Activated CD8-positive, alpha-beta memory T cell treated with anti-CD3 and anti-CD28 coated beads, Interleukin-2, amount 10 ng/mL, durations not matched to agents 7 days and 5 days (primary cell): ENCODE measurements at places on chromosomes 11 and 22.

- peak; percentile 47 for DNase-seq
Measured at GRCh38 chr22:40216041-40216756, 38.5 kb downstream of the TNRC6B start.

GRCh38 chr11:78207532-78208256 is 19.0 kb downstream of the USP35 start:
- DNase-seq: no peak

DNA sequence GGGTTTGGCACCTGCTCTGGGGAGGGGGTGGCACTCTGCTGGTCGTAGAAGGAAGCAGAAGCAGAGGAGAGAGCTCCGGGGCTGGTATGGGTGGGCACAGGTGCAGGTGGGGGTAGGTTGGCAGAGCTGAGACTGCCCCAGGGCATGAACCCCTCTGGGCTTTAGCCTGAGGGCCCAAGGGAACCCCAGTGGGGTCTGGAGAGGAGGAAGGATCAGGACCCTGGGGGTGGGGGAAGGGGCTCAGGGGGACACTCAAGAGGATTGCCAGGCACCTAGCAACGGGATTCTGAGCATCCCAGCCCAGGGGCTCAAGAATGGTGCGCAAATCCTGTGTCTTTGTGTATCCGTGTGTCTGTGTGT is 6.3 kb downstream of the ALDH3B2 start:
- DNase-seq: no peak

GRCh38 chr11:64185175-64185692 is 737 bp upstream of the STIP1 start:
- no peak for DNase-seq

GRCh38 chr11:86625981-86626380 is 46.4 kb downstream of the ME3 start:
- no peak for DNase-seq

DNA sequence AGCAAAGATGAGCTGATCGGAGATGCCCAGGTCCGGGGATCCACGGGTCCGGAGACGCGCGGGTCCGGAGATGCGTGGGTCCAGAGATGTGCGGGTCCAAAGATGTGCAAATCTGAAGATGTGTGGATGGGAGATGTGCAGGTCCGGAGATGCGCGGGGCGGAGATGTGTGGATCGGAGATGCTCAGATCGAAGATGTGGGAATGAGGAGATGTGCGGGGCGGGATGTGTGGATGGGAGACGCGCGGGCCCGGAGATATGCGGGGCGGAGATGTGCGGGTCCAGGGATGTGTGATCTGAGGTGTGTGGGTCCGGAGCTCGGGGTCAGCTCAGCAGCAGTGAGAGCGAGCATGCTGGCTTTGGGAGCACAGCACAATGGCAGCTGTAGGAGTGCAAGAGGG is 35.5 kb downstream of the CDPF1 start:
- DNase-seq: no peak

GRCh38 chr11:32400670-32401369 is 34.5 kb downstream of the WT1 start:
- DNase-seq: no peak

DNA sequence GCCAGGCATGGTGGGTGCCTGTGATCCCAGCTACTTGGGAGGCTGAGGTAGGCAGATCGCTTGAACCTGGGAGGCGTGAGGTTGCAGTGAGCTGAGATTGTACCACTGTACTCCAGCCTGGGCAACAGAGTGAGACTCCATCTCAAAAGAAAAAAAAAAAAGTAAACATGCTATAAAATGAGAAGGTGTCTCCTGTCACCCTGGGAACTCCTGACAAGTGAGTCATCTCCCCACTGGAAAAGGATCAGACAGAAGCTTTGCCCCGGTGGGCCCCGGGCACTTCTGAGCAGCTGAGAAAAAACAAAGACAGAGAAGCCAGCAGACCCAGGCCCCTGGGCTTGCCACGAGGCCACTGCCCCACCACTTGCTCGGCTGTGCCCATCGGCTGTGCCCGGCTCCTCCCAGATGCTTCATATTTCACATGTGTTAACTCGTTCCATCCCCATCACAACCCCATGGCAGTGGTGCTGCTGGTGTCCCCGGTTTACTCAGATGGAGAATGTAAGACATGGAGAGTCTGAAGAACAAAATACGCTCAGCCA is 22.3 kb downstream of the TTLL1 start:
- DNase-seq: no peak

DNA sequence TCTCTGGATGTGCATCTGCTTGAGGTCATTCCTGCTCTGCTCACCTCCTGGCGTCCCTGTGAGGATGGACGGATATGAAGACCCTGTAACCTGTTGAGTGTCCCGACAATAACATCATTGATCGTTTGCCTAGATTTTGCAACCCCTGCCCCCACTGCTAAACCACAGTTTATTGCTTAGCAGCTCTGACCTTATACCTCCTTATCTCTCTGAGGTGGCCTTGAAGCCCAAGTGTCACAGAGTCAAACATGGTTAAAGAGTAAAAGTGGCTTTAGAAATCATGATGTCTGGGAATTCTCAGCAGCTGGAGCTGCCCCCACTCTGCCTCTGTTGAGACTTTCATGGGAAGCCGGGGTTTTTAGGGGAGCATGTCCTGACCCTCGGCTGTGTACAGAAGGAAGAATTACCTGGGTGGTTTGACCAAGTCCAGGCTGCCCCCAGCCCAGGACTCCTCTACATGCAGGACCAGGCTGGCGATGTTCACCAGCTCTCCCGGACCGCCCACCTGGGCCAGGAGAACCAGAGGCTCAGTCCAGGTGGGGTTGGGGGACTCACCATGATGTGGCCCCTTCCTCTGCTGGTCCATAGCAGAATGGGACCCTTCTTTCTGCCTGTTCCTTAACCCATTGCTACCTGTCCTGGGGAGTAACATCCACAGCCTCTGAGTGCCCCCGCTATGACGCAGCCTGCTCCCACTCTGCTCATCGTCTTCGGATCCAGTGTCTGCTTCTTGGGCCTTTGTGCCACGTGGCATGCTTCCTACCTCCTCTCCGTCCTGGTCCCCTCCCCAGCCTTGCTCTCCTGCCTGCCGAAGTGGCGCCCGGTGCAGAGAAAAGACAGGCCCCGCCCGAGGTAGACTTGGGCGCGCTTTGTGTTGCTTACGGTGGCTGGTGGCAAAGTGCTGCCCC is 33.4 kb upstream of the FTH1 start:
- DNase-seq: no peak

GRCh38 chr11:16322190-16322589 is 34.2 kb downstream of the SOX6 start:
- no peak for DNase-seq

DNA sequence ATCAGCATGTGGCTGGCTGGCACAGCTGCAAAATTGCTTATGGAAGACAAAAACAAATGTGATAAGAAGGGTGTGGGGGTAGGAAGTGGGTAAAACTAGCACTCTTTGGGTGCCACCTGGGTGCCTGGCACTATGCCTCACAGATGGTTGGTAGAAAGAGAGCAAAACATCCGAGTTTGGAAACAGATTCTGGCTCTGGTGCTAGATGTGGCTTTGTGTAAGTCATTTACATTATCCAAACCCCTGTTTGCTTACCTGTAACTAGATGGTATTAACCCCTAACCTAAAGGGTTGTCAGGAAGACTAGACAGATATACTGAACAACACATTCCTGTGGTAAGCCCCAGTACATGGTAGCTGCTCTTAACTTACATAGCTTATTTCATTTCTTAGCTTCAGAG is 905.6 kb downstream of the DLG2 start:
- no peak for DNase-seq

- no peak for DNase-seq
Measured at GRCh38 chr11:124756753-124757227, 4.7 kb upstream of the VSIG2 start.

GRCh38 chr11:107777110-107777509 is 65.3 kb upstream of the SLN start:
- DNase-seq: no peak

DNA sequence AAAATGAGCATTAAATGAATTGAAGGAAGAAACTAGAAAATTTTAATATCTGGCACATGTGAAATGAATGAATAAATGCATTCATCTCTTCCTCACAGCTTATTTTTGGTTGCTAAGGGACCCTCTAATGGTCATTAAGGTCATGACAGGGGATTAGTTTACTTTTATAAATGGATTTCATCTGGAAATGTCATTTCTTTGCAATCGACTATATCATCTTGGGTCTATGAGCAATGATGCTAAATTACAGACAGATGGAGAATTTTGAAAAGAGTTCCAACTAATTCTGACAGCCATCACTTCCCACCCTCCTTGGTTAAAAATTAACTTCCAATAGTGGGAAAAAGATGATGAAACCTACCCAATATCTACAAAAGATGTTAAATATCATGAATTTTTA is 98.0 kb downstream of the KIF18A start:
- no peak for DNase-seq

GRCh38 chr11:13917264-13917663 is 45.3 kb upstream of the SPON1 start:
- DNase-seq: no peak

DNA sequence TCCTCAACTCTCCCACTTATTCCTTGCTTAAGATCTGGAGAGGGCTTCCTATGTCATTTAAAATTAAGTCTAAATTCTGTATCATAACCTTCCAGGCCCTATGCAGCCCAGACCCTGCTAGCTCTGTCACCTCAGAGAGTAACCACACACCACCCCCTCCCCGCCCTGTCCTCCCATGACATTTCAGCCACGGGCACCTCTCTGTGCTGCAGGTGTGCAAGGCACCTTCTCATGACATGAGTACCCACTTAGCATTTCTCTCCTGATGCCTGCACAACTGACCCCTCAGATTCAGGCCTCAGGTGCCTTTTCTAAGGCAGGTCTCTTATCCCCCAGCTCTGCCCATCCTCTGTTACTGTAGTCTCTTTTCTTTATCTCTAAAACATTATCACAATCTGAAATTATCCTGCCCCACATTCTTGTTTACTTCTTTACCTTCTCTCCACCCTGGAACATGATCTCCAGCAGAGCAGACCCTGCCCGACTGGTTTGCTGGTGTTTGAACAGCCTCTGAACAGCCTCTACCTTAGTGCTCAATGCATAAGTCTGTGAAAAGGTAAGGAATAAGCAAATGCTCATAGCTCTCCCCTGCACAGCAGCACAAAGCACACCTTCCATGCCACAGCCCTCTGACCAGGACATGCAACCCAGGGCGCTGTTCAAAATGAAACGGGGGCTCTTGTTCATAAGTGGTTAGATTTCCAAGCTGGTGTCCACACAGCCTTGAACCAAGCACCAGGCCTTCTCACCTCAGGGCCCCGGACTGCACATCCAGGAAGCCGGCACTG is 196.1 kb upstream of the B3GAT1 start:
- DNase-seq: no peak

- DNase-seq: no peak
Measured at GRCh38 chr11:16744128-16744725, 5.8 kb downstream of the C11orf58 start.

DNA sequence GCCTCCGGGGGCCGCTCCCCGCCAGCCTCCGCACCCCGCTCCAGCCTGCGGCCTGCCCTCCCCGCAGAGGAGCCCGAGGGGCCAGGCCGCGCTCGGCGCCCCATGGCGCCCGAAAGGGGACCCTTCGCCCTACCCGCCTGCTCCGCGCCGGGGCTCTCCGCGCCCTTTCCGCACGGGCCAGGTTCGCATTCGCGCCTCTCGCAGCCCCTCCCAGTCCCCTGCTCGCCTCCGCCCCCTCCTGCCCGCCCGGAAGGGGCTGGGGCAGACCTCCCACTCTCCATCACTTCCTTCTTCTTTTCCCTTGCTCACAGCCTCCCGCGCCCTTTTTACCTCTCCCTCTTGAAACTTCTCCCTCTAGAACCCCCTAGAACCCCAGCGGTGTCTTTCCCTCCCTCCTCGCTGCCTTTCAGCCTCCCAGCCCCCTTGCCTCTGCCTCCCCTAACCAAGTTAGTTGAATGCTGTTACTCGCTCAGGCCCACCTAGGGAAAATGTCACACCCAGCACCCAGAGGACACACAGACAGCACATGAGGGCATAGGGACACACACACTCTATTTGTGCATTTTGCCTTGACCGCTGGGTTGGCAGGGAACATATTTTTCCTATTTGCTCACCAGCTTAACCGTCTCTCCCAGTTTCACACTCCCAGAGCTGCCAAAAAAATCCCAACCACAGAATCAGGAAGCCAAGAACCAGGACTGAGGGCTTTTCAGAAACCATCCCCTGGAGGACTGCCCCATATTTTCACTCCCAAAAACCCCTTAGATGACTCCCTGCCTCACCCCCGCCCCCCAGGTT is at the start of gene SLC43A3:
Gene SLC43A3 (minus strand): TSS at position 193 of the 798 bp plus-strand sequence. CDS start 949 bp downstream, outside the sequence.
- DNase-seq: peak; percentile 85

DNA sequence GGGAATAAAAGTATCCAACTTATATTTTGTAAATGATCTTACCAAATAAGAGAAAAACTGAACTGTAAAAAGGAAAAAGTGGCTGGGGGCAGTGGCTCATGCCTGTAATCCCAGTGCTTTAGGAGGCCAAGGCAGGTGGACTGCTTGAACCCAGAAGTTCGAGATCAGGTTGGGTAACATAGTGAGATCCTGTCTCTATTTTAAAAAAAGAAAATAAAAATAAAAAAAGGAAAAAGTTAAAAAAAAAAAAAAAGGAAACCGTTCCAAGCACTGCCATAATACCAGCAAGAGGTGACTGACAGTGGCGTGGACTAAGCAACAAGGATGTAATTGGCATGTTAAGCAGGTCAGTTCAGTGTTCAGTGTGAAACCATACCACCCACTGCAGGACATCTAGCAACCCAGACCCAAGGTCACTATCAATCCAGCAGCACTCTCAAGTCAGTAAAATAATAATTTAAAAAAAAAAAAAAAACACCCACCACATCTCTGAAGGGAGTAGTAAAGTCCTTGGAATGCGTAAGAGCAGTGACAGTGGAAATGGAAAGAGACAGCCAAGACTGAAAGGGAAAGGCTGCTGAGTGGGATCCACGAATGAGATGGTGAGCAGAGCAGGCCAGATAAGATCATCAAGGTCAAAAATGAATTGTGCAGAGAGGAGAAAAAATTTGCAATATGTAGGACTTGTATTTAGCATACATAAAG is 43.6 kb downstream of the MAPK1 start:
- no peak for DNase-seq

DNA sequence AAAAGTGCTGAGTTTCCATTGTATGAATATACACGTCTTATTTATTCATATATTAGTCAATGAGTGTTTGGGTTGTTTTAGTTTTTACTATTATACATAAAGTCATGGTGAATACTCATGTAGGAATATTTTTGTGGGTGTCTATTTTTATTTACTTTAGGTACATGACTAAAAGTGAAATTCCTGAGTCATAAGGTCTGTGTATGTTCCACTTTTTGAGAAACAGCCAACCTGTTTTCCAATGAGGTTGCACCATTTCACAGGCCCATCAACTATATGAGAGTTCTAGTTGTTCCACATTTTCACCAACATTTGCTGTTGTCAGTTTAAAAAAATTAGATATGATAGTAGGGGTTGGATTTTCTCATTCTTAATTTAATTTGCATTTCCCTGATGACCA is 6.6 kb upstream of the OR6X1 start:
- DNase-seq: no peak

DNA sequence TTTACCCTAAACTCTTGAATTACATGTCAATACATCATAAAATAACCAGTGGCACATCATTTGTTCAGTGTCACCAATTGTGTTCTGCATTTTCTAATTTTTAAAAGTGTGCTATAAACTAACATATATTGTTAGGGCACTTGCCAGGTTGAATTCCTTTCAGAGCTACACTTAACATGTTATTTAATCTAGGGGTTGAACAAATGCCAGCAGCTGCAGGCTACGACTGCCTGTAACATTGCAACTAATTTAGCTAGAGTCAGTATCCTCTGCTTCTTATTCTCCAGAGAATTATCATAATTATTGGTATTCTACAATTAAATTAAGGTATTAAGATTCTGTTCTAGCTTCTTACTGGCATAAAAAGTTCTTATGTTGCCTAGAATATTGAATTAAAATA is 46.4 kb upstream of the ARHGAP42 start:
- no peak for DNase-seq

GRCh38 chr11:63837027-63837688 is 1.8 kb upstream of the MARK2 start:
- peak; percentile 85 for DNase-seq
